Stimulated activated CD8-positive, alpha-beta memory T cell treated with anti-CD3 and anti-CD28 coated beads, Interleukin-7, amount 100 ng/mL, for 4 hours (primary cell): ENCODE measurements at places on chromosomes 3 and 15.

DNA sequence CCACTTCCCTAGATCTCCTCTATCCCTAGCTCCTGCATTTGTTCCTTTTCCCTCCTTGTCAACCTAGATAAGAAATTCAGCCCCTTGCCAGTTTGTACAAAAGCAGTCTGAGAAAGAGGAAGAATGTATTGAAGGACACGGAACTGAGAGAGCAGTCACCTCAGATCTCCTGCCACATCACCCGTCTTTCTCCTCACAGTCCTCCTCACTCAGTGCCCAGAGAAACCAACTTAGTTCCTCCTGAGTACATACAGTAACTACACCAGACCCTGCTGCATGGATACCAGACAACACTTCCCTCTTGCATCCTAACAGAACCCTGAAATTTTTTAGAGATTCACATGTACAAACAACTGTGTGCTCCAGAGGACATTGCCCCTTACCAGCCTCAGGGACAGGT lies 563.6 kb upstream of the ADAMTS9 start:
- DNase-seq, result no peak

- no peak for DNase-seq
Observed at GRCh38 chr15:27723821-27724220, 375.3 kb downstream of the OCA2 start.

GRCh38 chr3:77342688-77343087 lies 302.8 kb downstream of the ROBO2 start:
- no peak for DNase-seq

DNA sequence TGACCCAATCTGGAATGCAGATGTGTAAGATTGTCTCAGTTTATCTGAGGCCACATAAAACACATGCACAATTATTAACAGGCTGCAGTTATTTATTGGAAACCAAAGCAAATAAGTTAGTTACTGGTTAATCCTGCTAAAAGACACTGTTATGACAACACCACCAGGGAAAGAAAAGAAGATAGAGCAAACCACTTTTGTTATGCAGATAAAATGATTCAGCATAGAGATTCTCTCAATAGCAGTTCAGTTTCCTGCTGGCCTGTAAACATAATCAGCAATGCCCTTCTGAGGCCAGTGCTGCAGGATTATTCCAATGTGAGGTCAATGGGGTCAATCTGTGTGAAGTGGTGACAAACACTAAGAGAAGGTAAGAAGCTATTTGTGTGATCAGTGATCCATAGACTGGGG lies 244.4 kb downstream of the ZBTB20 start:
- no peak for DNase-seq

DNA sequence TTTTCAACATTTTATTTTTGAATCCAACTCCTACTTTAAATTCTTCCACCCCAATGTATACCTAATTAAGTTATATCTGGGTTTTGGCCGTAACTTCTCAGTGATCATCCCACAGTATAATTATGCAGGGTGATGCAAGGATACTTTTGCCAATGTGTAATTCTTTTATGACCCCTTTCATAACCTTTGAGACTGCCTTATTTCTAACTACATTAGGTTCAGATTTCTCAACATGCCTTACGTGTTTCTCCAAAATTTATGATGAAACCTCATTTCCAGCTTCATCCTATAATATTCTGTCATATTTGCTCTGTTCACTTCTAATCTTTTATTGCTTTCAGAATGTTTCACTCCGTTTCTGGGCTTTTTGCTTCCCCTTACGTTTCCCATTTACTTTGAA lies 1229.6 kb upstream of the ALCAM start:
- DNase-seq, result no peak

DNA sequence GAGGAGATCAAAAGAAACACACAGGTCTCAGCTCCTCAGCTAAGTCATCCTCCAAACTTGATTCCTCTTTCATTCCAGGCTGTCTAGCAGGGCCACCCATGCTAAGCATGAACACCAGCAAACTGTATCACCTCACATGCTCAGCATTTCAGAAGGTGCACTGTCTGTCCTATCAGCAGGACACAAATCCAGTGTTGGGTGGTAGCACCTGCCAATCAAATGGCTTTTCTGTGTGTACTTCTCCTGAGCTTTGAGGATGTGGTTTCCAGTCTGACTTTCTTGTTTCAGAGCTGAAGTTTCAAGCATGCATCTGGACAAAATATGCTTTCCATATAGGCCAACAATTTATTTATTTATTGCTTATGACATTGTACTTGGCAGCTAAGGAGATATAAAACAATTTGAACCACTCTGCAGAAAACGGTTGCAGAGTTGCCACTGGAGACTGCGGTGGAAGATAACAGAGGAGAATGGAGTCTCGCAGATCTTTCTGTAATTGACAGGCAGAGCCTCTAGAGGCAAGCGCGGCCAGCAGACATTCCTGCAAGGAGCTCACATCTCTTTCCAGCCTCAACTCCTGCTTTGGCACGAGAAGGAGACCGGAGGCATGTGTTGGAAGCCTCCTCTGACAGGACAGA lies 167.1 kb upstream of the WNT5A start:
- no peak for DNase-seq

DNA sequence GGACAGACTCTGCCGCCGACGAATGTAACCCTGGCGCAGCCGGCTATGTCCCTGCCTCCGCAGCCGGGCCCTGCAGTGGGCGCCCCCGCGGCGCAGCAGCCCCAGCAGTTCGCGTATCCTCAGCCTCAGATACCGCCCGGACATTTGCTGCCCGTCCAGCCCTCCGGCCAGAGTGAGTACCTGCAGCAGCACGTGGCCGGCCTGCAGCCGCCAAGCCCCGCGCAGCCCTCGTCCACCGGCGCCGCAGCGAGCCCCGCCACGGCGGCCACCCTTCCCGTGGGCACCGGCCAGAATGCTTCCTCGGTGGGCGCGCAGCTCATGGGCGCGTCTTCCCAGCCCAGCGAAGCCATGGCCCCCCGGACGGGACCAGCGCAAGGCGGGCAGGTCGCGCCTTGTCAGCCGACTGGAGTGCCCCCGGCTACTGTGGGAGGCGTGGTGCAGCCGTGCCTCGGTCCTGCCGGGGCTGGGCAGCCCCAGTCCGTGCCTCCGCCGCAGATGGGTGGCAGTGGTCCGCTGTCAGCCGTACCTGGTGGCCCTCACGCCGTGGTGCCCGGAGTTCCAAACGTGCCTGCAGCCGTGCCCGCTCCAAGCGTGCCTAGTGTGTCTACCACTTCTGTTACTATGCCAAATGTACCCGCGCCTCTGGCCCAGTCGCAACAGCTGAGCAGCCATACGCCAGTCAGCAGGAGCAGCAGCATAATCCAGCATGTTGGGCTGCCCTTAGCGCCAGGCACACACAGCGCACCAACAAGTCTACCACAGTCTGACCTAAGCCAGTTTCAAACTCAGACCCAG lies 2.4 kb downstream of the TSC22D2 start:
- DNase-seq, result no peak

- no peak for DNase-seq
Observed at GRCh38 chr3:34357461-34357860, 559.0 kb downstream of the PDCD6IP start.

DNA sequence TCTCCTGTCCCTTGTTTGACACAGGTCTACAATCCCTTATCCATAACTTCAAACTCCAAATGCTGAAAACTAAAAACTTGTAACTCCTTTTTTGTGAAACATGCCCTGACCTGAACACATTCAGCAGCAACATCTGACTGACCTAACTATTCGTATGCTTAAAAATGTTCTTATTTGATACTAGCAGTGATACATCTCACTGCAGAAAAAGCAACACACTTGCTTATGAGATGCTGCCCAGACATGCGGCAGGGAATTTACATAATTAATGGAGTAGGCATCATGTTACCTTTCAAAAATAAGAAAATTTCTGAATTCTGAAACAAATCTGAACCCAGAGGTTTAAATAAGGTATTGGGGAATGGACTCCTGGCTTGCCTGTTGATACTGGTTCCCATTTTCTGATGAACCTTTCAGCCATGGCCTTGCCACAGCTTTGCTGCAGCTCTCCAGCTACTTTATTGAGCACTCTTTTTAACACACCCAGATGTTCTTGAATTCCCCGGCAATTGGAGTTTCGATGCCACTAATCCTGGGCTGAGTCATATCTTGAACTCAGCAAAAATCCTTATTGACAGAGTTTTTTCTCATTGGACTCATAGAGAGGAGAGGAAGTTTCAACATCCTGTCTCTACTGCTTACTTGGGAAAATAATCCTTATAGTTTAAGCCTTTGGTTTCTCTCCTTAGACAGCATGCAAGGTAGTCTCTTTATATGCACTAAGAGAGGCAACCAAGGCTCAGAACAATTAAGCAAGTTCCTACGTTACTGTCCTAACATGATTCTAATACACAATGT lies 296.6 kb upstream of the LMCD1 start:
- no peak for DNase-seq

- no peak for DNase-seq
Observed at GRCh38 chr3:195302431-195302830, 31.5 kb upstream of the XXYLT1 start.

DNA sequence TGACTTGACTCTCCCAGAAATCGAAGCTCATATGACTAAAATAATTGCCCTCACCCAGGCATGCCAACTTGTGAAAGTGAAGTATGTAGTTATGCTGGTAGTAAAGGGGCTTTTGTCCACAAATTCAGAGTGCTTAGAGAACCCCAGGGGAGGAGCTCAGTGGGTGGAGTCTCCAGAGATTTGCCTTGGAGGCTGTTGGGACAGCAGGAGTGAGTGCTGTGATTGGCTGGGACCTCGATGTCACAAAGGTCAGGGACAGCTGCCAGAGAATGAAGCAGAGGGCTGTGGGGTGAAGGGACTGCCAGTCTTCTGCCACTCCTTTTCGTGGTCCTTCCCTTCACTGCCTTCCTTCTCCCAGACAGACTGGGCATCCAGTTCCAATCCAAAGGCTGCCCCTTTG lies 49.8 kb downstream of the ZNF445 start:
- DNase-seq, result no peak

- no peak for DNase-seq
Observed at GRCh38 chr15:51844747-51845426, 15.4 kb downstream of the TMOD3 start.

DNA sequence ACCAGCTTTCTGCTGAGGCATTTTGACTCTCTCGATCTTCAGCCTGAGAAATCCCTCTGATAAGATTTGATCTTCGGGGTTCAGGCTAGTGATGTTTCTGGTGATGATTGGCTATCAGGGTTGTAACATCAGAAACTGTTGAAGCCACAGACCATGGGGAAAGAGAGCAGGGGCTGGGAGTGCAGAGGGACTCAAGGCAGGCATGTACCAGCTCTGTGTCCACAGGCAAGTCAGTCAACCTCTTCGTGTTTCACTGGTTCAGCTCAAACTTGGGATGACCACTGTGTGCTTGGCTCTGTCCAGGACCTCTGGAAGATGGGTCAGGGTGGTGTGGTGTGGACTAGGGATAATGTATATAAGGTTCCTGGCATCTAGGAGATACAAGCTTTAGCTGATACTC lies 116.5 kb downstream of the EEFSEC start:
- DNase-seq, result no peak

DNA sequence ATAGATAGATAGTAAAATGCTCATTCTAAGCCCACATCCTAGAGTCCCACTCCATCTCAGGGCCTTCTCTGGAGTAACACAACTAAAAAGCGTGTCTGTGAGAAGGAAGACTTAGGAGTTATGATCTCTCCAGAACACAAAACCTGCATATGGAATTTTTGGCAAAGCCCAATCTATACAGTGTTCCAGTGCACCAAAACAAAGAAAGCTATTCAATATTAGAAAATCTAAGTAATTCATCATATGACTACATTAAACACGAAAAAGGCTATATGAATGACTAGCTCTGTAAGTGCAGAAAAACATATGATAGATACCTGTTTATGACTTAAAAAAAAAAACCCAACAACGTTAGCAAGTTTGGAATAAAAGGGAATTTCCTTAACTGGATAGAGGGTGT lies 27.7 kb downstream of the MTMR10 start:
- DNase-seq, result no peak

DNA sequence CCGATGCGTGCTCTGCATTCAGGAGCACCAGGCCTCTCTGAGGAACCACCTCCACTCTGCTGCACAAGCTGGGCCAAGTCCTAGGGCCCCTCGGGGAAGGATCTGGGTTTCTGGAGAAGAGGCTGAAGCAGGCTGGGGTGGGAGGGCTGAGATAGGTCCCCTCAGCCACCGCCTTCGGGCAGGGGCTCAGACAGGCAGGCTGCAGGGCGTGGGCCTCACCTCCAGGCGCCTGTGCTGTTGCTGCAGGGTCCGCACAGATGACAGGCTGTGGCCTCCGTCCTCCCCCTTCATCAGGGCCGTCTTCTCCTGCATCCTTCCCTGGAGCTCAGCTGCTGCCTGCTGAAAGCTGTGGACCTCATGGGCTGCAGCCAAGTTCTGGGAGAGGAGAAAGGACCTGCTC lies 15.2 kb downstream of the PLA2G4B start:
- DNase-seq, result no peak

GRCh38 chr15:42911058-42911592 lies 9.5 kb downstream of the TTBK2 start:
- no peak for DNase-seq

DNA sequence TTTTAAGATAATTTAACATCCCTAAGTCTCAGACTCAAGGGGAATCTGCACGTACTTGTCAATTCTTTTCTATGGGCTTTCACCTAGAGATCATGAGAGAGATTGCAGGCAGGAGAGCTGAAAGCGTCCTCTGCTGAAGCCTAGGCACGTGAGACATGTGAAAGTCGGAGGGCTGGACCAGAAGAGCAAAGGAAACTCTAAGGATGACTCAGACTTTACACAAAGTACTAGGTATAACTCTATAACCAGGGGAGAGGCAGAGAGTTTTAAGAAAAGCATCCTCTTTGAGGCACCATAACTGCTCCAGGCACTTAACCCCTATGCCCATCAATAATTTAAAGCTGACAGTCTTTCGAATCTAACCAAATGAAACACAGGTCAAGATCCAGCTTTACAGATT lies 436.6 kb downstream of the VGLL3 start:
- DNase-seq, result no peak

DNA sequence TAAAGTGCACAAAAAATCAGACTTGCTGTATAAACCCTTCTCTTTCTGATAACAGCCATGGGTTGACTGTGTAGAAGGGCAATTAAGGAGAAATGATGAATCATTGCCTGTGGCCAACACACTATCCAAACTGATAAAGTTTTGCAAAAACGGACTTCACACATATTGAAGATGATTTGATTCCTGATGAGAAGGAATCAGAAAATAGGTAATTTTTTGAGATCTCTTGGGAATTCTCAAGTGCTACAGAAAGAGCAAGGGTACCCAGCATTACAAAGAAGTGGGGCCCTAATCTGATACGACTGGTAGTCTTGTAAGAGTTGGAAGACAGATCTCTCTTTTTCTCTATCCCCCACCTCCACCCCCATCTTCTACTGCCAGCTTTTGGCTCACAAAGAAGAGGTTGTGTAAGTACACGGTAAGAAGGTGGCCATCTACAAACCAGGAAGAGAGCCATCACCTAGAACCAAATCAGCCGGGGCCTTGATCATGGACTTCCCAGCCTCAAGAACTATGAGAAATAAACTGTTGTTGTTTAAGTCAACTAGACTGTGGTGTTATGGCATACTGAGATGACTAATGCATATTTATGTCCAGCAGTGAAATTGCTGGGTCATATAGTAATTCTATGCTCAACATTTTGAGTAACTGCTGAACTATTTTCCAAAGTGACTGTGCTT lies 254.7 kb downstream of the EDEM1 start:
- no peak for DNase-seq

GRCh38 chr15:89982315-89983055 lies 18.6 kb upstream of the ZNF710 start:
- DNase-seq, result no peak

GRCh38 chr3:103403191-103403590 lies 968.4 kb downstream of the ZPLD1 start:
- DNase-seq, result no peak
